ENCODE measurements at places on chromosomes 7 and 10.

DNA sequence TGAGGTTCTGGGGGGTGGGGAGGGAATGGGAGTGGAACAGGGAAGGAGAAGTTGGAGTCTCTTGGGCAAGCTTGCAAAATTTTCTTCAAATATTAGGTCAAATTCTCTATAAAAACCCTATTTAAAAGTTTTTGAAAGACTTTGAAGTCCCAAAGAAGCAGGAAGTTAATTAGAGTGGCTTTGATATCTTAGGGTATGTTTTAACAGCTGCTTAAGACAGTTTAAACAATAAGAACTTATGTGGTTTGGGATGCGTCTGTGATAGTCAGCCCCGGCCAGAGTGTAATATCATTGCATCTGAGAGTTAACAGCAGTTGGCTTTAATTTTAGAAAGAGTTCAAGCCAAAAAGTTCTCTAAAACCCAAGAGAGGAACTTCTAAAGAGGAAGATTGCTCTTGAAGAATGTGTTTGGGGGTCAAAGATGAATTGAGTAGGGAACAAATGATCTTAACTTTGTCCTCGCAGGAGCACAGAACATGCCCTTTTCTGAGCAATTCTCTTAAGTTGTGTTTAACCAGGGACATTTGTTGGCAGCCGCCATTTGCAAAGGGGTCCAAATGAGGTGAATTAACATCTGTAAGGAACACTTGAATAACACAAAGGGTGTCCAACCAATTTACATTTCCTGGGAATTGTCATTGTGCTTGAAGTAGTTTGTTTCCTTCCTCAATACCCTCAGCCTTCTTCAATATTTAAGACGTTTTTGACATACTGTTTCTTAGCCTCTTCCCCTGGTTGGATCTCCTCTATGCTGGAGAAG is 182.4 kb downstream of the PTEN start:
- no peak for DNase-seq

DNA sequence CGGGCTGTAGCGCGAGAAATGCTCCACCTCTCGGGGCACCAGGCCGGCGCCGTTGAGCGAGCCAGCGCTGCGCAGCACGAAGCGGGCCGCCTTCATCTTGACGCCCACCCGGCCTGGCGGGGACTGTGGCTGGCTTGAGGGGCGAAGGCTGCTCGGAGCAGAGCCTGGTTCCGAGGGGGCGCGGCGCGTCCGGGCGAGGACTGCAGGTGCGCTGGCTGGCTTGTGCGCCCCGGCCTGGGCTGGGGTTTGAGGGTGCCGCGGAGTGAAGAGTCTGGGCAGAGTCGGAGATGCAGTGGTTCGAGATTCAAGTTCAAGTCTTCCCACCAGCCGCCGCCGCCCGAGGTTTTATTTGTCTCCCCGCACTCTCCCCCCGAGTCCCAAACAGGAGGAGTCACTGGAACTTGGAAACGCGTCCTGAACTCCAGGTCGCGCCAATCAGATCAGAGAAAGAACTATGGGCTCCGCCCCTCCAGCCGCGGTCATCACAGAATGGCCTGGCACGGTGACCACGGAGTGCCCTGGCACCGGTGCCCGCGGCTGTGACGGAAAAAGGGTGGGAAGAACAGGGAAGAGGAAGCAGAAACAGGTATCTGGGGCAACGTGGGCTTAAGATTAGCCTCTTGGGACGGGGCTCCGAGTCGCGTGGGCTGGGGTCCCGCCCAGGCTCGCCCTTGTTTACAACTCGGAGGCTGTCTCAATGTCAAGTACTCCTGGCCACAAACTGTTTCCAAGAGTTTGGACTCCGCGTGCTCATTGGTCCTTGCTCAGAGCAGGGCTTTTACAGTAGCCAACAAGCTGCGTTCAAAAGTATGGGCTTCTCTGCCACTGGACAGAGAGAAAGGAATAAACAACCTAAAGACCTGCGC is at the start of gene PDK4:
Gene PDK4, minus strand, starts transcription at position 319 of the 866 bp plus-strand sequence. Its CDS starts 223 bp downstream, at position 96.
- no peak for DNase-seq

GRCh38 chr7:24630596-24630995 is 57.3 kb downstream of the PALS2 start:
- DNase-seq = no peak

GRCh38 chr7:365593-365992 is 75.6 kb downstream of the FOXL3 start:
- no peak for DNase-seq

DNA sequence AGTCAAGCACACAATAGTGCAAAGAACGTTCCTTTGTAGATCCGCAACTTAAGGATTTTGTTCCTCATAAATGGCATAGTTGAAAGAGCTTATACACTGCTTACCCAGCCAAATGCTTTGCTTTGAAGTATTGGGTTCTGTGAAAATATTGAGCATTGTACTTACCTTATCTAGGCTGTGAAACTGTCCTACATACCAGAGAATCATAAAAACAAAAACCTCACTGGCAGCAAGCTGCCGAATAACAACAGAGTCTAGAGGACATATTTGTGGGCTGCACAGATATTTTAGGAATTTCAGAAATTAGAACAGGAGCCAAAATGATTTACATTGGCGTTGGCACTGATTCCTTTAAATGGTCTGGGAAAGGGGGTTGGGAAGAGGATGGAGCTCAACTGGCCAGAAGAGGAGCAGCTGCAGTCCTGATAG is 174.8 kb downstream of the RTKN2 start:
- no peak for DNase-seq

GRCh38 chr10:133133471-133134231 is 26.4 kb upstream of the KNDC1 start:
- no peak for DNase-seq

- no peak for DNase-seq
Measured at GRCh38 chr7:118252087-118252486, 27.6 kb downstream of the ANKRD7 start.

GRCh38 chr7:1087952-1088920 is at the start of gene GPER1:
Gene GPER1 (plus strand): TSS chr7:1088113. CDS start chr7:1091729, 3,616 bp downstream.
- DNase-seq = no peak

DNA sequence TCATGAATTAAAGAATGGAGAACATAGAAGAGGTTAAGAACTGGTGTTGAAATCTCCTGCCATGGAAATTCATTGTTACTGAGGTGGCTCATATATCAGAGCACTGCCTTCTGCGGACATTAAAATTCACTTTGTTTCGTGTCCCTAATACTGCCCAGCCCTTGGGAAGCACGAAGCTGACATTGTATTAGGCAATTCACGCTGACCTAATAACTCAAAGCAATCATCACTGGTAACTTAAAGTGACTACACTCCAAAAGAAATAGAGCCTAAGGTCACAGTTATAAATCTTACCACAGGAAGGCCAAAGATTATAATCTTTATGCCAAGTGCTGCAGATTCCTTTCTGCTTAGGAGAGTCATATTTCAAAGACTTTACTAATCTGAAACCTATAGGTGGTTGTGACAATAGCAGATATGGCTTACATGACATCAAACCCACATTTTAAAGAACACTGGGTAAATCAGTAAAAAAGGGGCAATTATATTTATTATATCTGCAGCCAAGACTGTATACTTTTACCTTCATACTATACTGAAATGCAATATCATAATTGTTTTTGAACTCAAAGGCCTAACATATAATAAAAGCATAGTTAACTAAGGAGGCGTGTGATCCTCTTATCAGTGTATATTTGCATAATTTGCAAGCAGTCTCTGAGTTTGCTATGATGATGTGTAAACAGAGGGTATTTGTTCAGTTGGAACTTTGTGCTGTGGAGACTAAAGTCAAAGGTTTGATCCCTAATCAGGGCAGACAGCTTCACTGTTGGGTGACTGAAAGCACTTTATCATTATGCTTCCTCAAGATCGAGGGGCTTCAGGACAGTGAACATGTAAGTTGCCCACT is 51.9 kb upstream of the CAPZA2 start:
- DNase-seq = no peak

- DNase-seq = no peak
Measured at GRCh38 chr10:97643441-97643985, 3.0 kb downstream of the PI4K2A start.

GRCh38 chr7:72622532-72622931 is 205.5 kb downstream of the TYW1B start:
- DNase-seq = no peak

GRCh38 chr7:116162254-116162653 is 48.1 kb upstream of the TES start:
- DNase-seq = no peak

GRCh38 chr7:128361411-128362379 is at the start of gene PRRT4:
Gene PRRT4 (minus strand): TSS chr7:128361690.
- no peak for DNase-seq

GRCh38 chr10:129253865-129254179 is 213.2 kb upstream of the MGMT start:
- no peak for DNase-seq

GRCh38 chr7:141477865-141478264 is 73.3 kb upstream of the AGK start:
- no peak for DNase-seq

- no peak for DNase-seq
Measured at GRCh38 chr10:17128261-17128660, 1.4 kb downstream of the CUBN start.

GRCh38 chr10:43118631-43119415 is 19.4 kb upstream of the CSGALNACT2 start:
- DNase-seq = no peak

DNA sequence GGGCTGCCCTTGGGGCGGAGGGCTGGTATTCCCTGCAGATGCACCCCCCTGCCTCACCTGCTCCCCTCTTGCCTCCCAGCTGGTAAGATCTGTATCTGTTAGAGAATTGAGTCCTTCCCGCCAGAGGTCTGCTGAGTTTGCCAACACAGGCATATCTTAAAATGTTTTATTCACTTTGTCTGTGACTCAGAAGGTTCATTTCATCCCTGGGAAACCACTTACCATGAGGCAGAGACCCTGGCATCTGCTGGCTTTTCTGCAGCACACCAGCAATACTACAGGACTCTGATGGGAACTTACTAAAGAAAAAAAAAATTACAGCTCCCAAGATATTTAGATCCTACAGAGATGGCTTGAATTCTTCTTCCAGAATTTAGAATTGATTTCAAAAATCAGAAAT is 131.3 kb downstream of the PLPP4 start:
- no peak for DNase-seq

DNA sequence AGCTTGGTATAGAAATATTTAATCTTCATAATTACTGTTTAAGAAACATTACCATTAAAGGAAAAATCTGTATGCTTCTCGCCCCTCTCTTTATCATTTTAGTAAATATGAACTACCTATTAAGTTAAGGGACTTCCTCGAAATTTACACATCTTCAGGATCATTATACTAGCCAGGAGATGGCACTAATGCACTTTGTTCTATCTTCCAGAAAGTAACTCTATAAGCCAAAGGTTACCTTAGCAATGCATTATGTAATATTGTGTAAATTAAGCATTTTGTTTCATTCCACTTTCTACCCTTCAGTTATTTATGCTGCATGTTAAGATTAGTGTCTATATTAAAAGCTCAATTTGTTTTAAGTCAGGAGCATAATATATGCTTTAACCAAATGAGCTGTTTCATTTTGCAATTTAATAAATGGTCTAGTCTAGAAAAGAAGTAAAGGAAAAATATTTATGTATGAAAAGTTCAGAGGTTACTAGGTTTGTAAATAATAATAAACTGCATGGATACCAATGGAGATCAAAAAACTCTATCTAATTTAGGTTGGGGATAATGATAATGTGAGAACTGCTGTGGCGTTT is 128.5 kb downstream of the ANKRD7 start:
- peak; percentile 78 for DNase-seq

- no peak for DNase-seq
Measured at GRCh38 chr7:150307904-150308303, 15.3 kb upstream of the LRRC61 start.

GRCh38 chr7:157628456-157628855 is 291.7 kb downstream of the DNAJB6 start:
- no peak for DNase-seq

All from SK-N-MC (cell line).